ENCODE measurements at places on chromosomes 2 and 18.

GRCh38 chr18:37674570-37674969 is 109.0 kb upstream of the CELF4 start:
- DNase-seq = no peak

DNA sequence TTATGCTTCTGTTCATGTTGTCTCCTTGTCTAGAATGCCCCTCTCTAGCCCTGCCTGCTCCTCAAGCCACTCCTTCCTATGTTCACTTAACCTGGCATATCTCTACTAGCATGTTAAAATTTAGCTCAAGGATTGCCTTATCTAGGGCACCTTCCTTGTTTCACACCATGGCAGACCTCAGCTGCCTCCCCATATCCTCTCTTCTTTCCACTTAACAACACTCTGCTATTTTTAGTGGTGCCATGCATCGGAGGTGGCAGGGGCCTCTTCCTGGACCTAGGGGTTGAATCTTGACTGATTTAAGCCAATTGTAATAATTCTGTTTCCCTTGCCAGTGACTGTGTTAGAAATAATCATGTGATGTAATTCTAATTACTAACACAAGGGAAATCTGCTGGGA is 36.9 kb upstream of the FAM98A start:
- no peak for DNase-seq

- peak; percentile 56 for DNase-seq
Measured at GRCh38 chr2:199458009-199458805, 468 bp upstream of the SATB2 start.

DNA sequence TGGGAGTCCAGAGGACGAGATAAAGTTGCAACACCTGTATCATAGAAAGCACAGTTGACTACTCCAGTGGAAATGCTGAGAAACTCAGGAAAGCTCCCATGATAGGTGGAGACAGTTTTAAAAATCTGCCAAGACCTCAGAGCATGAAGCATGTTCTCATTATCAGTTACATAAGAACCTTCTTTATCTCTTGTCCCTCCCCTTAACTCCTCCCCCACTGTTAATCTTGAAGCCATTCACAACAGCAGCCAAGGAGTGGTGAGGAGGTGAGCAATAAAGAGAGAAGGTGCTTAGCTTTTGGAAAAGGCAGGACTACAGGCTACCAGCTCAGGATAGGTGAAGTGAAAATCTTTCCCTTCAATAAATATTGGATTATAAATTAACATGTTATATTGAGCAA is 657.9 kb downstream of the NYAP2 start:
- no peak for DNase-seq

DNA sequence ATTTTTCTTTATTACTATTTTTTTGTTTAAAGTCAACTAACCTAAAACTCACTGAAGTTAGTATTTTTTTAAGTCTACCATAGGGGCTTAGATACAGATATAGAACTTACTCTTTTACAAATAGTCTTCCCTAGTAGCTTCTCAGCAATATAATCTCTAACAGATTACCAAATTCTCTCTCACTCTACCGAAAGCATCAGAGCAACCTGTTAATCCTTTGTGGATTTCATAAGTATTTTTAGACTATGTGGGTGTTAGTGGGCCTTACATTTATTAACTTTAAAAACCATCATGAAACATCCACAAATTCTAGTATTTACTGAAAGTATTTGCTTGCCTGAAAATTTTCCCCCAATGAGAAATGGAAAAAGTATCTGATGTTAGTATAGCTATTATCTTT is 84.6 kb upstream of the TFPI start:
- DNase-seq = no peak

GRCh38 chr18:7723558-7723957 is 156.4 kb downstream of the PTPRM start:
- DNase-seq = no peak

GRCh38 chr2:134153294-134153880 is 100.5 kb upstream of the MGAT5 start:
- DNase-seq = no peak

DNA sequence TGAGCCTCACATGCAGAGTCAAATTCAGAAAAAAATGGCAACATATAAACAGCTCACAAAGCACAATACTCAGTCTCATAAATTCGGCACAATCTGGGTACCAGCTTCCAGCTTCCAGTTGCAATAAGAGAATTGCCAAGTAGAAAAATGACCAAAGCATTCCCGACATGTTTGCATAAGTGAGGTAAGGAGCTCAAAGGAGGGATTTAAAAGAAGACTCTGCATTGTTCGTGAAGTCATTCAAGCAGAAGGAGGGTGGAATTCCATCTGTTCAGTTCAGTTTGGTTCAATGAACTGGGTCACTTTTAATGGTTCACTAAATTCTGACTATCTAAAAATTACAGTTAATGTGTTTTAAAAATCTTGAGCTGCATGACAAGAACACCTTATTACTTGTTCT is 106.7 kb upstream of the KLHL14 start:
- DNase-seq = no peak

GRCh38 chr2:207103132-207103531 is 62.6 kb downstream of the KLF7 start:
- no peak for DNase-seq

- DNase-seq = peak; percentile 28
Measured at GRCh38 chr2:179129574-179130238, 79.8 kb upstream of the CCDC141 start.

- DNase-seq = no peak
Measured at GRCh38 chr2:144459286-144459685, 60.6 kb downstream of the ZEB2 start.

GRCh38 chr2:85266146-85267041 is 61.4 kb downstream of the TGOLN2 start:
- peak; percentile 80 for DNase-seq

GRCh38 chr2:118835746-118836410 is 11.6 kb downstream of the EN1 start:
- no peak for DNase-seq

- no peak for DNase-seq
Measured at GRCh38 chr2:182368996-182369395, 57.8 kb downstream of the PDE1A start.
